Activated CD4-positive, alpha-beta memory T cell treated with anti-CD3 and anti-CD28 coated beads, Interleukin-2, amount 10 ng/mL, durations not matched to agents 7 days and 5 days (primary cell): ENCODE measurements at places on chromosomes 1 and 21. TPM values are rescaled to one million over a fixed set of nuclear protein-coding genes. Genes with fewer than 3 reads are reported as not detected.

GRCh38 chr1:59477286-59477685 lies 180.4 kb downstream of the FGGY start:
- H3K27ac ChIP-seq: peak overlapping the region; percentile 28
- peak; percentile 70 for DNase-seq
- no peak overlapping the region for H3K4me3 ChIP-seq

PTGS2 gene
- 0.18 TPM for total RNA-seq

DNA sequence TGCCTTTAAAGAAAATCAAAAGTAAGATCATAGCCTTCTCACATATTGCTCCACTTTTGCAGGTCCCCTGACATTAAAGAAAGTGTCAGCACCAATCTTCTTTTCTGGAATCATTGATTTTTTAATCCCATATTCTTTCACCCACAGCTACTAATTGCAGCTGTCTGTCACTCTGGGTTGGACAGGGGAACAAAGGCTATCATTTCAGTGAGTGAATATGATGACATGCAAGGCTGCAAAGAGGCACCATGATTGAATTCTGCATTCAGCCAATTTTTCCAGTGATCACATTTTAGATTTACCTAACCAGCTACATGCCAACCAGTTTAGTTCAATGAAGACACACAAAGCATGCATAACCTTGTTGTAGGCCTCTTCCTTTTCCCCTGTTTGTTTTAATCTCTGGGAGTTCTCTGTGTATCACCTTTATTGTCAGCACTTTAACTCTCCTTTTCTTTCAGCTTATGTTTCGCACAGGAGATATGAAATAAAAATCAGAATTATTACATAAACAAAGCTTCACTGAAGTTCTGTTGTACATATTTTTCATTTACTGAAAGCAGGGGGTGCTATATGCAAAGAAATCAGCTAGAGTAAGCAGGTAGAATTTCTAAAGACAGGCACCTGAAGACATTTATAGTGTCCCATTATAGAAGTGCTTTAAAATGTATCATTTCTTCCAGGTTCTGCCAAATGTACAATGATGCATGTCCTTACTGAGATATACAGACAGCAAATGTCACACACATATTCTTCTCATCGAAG lies 584.8 kb downstream of the PLA2G4A start:
- no peak overlapping the region for H3K4me3 ChIP-seq
- H3K36me3 ChIP-seq: no peaks in the 10 kb centered on the region
- H3K27me3 ChIP-seq: no peaks in the 10 kb centered on the region
- no peak for DNase-seq
- peaks cover 3% of the 10 kb centered on the region for H3K4me1 ChIP-seq

GRCh38 chr1:183251959-183252450 lies 65.9 kb downstream of the LAMC2 start:
- no peak overlapping the region for H3K27ac ChIP-seq
- DNase-seq: no peak
- no peaks in the 10 kb centered on the region for H3K4me1 ChIP-seq
- H3K27me3 ChIP-seq: peaks cover 19% of the 10 kb centered on the region
- H3K4me3 ChIP-seq: no peak overlapping the region

GRCh38 chr1:109898842-109899241 lies 11.8 kb upstream of the CSF1 start:
- H3K36me3 ChIP-seq: peaks cover 3% of the 10 kb centered on the region
- no peaks in the 10 kb centered on the region for H3K27me3 ChIP-seq
- peaks cover 17% of the 10 kb centered on the region for H3K4me1 ChIP-seq

HAO2 gene
- not detected for total RNA-seq
